NCI-H1092 (cell line): ENCODE measurements at places on chromosomes 4 and X.

GRCh38 chr4:176036585-176037205, 28.9 kb upstream of the WDR17 start:
- no peak for DNase-seq

- DNase-seq, result no peak
Measured at GRCh38 chr4:107853444-107854355, 29.0 kb downstream of the SGMS2 start.

GRCh38 chrX:25025615-25026014, 9.8 kb upstream of the ARX start:
- DNase-seq, result no peak

- no peak for DNase-seq
Measured at GRCh38 chr4:114466299-114466698, 132.3 kb upstream of the UGT8 start.

DNA sequence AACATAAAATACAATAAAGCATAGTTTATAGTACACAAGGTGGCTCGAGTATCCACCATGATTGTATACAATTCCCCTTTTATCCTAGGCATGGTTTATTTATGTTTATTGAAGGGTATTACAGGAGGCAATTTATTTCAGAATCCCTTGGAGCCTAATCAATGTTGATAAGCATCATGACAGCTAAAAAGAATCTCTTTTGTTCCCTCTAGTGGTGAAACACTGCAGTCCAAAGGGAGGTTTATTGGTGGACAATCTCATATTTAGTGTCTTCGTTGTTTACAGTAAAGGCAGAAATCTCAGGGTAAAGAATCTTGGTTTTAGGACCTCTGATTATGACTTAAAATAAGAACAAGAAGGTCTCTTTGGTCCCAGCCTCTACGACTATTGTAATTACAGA, 1712.5 kb downstream of the C4orf33 start:
- peak; percentile 0 for DNase-seq

- DNase-seq, result no peak
Measured at GRCh38 chr4:171891038-171891437, 77.8 kb downstream of the GALNTL6 start.

- peak; percentile 35 for DNase-seq
Measured at GRCh38 chrX:115363372-115363771, 73.9 kb downstream of the LUZP4 start.

GRCh38 chrX:134161162-134161561, 75.8 kb upstream of the CCDC160 start:
- no peak for DNase-seq

DNA sequence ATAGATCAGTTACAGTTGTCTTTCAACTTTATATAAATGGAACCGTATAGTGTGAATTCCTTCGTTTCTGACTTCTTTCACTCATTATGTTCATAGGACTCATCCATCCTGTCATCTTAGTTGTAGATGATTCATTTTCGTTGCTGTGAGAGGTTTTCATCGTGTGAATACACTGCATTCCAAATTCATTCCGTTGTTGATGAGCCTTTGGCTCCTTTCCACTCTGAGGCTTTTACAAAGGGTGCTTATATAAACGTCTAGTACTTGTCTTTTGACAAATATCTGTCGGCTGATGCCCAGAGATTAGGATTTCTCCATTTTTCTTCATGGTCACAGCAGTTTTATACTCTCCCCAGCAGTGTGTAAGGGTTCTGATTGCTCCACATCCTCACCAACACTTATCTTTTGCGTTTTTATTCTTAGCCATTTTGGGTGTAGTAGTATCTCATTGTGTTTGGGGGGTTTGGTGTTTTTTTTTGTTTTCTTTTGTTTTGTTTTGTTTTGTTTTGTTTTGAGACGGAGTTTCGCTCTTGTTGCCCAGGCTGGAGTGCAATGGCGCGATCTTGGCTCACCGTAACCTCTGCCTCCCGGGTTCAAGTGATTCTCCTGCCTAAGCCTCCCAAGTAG, 48.6 kb downstream of the LRP2BP start:
- DNase-seq, result no peak

- no peak for DNase-seq
Measured at GRCh38 chrX:44914532-44915198, 41.7 kb downstream of the KDM6A start.

GRCh38 chrX:133314281-133314680, 96.1 kb upstream of the TFDP3 start:
- no peak for DNase-seq

GRCh38 chr4:84722720-84723119, 139.8 kb downstream of the CDS1 start:
- no peak for DNase-seq

DNA sequence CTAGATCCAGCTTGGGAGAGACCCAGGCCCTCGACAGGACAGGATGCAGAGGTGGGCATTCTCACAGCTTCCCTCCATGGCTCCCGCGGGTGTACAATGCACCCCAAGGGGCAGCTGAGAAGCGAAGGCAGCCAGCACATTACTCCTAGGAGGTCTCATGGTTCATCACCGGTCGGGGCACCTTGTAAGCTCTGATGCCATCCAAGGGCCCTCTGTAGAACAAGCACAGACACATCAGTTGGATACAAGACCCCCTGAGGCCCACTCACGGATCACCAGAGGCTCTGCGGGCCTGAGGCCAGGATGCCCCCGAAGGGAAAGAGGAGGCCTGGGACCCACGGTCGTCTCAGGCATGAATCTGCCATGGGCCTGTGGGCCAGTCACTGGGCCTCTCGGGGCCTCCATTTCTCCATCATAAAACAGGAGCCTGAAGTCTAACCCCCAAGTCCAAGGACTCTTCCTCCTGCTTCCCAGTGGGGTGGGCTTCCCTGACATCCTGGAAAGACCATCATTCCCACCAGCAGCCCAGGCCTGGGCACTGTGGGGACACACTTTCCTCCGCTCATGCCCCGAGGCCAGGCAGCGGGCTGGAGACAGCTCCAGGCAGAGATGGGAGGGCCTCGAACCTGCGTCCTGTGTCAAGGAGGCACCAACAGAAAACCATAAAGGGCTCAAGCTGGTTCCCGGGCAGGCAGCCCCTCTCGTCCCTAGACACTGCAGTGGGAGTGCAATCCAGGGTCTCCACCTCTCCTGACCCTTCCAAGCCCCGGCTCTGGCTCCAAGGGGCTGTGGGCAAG, 20.1 kb downstream of the HMX1 start:
- DNase-seq, result no peak

- no peak for DNase-seq
Measured at GRCh38 chr4:18777190-18777930, 755.8 kb upstream of the LCORL start.

- no peak for DNase-seq
Measured at GRCh38 chr4:71296945-71297344, 41.9 kb upstream of the SLC4A4 start.

DNA sequence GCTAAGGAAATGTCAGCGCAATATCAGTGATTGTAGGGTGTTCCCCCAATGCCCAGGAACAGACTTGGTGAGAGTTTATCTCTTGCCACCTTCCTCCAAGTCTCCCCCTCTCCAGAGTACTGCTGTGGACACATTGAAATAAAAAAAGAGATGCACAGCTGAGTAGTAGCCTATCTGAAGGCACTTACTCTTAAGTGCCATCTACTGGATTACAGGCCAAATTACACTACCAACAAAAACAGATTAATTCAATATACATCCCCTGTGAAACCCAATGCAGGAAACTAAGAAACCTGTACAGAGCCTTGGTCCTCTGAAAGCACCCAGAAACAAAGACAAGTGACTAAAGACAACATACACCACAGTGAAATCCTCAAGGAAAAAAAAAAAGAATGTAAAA, 460.3 kb downstream of the ZIC3 start:
- DNase-seq, result peak; percentile 6

DNA sequence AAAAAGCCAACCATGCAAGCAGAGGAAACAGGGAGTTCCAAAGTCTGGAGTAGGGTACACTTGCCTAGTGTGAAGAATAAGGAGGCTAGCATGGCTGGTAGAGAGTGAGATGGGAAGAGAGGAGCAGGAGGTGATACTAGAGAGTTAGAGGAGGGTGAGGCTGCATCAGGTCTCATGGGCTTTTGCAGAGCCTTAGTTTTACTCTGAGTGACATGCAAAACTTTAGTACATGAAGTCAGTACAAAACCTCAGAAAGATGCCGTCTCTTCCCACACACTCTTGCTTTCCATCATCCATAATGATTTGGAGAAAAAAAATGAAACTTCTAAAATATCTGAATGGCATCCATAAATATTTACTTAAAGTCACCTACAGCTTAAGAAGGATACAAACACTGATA, 5.0 kb downstream of the OPRPN start:
- DNase-seq, result no peak

DNA sequence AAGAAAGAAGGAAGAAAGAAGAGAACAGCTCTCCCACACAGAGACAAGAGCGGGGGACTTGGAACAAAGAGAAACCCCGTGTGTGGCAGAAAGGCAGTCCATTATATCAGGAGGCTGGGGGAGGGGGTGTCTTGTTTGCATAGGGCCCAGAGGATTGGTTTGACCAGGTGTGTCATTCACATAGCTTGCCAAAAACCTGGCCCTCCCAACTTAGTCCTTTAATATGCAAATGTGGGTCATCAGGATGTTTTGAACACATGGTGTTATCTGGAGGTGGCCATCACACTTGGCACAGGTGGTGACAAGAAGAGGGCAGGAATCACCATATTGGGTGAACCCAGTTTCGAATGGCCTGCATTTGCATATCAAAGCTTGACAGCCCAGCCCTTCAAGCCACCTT, 111.7 kb downstream of the LINC00632 start:
- DNase-seq, result no peak

GRCh38 chrX:118503260-118504041, 7.8 kb downstream of the DOCK11 start:
- DNase-seq, result no peak

GRCh38 chrX:111040377-111041017, 55.5 kb upstream of the PAK3 start:
- no peak for DNase-seq

- no peak for DNase-seq
Measured at GRCh38 chr4:114378305-114378903, 220.2 kb upstream of the UGT8 start.

GRCh38 chr4:85672959-85673358, 198.0 kb downstream of the ARHGAP24 start:
- no peak for DNase-seq

GRCh38 chr4:188161167-188161566, 21.9 kb downstream of the TRIML1 start:
- DNase-seq, result no peak

- DNase-seq, result no peak
Measured at GRCh38 chr4:6721121-6721520, 5.1 kb downstream of the BLOC1S4 start.

- DNase-seq, result no peak
Measured at GRCh38 chrX:15298201-15298600, 17.2 kb downstream of the ASB11 start.

DNA sequence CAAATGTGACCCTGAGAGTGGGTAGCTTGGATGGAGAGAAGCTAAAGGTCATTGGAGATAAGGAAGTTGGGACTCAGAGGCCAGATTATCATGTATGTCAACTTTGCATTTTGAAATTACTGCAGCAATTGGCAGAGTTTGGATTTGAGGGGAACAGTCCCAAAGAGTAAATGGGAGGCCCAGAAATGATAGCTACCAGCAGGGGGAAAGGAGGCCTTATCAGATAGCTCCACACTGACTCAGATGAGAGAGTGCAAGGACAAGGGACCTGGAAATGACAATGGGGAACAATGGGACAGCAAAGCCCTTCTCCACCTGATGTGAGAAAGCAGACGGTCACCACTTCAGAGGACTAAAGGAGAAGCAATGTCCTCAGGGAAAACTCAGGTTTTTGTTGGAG, 201.5 kb upstream of the JADE1 start:
- no peak for DNase-seq

DNA sequence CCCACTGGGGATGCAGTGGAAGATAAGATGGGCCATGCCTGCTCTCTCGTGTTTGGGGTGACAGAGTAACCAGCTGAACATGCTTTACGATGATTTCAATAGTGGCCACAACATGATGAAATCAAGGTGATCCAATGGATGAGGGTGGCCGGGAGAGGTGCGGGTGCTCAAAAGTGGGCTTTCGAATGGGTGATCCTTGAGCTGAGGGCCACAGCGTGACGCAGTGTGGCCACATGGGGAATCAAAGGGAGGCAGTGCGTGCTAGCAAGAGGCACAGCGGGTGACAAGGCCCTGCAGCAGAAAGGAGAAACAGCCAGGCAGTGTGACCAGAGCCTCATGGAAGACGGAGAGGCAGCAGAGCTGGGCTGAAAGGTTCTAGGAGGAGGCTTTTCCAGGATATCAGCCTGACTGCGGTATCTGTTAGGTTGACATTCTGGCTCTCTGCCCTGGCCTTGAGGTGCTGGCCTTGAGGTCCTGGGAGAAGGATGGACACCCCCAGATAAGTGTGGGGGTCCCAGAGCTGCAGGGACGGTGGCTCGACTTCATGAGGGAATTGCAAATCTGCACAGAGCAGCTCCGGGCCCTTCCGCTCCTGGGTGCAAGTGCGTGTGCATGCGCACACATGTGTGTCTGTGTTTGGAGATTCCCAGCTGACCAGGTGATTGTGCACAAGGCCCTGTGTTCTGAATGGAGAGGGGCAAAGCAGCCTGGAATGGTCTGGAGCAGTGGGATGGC, 38.0 kb upstream of the GPR78 start:
- DNase-seq, result no peak

GRCh38 chr4:139959396-139959795, 194.6 kb downstream of the MAML3 start:
- DNase-seq, result no peak

DNA sequence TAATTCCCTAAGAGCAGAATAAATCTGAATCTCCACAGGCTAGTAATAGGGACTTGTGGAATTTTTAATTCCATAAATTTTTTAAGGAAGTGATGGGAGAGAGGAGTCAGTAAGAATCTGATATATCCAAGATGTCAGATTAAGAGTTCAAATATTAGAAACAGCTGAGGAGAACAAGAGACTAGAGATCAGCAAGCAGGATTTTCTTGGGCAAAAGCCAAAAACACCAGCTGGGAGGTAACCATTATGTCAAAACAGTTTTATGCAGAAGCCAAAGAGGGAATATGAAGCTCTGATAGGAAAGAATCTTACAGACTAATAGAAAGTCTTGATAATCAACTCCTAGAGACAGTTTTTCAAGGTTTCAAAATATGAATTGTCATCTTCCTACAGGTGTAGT, 72.2 kb upstream of the RBPJ start:
- DNase-seq, result peak; percentile 69

- no peak for DNase-seq
Measured at GRCh38 chr4:126708716-126709115, 924.0 kb upstream of the INTU start.

GRCh38 chrX:24081661-24082154, 27.0 kb downstream of the EIF2S3 start:
- peak; percentile 59 for DNase-seq

GRCh38 chrX:27840881-27841280, 33.1 kb downstream of the MAGEB10 start:
- no peak for DNase-seq

- peak; percentile 4 for DNase-seq
Measured at GRCh38 chr4:125666635-125667034, 351.9 kb downstream of the FAT4 start.

- no peak for DNase-seq
Measured at GRCh38 chr4:23934223-23934622, 44.4 kb upstream of the PPARGC1A start.
